ENCODE measurements at places on chromosomes 12 and 14.

GRCh38 chr14:71339650-71340415 is 432.6 kb downstream of the PCNX1 start:
- no peak for DNase-seq

GRCh38 chr12:38411426-38411825 is 94.9 kb downstream of the ALG10B start:
- no peak for DNase-seq

DNA sequence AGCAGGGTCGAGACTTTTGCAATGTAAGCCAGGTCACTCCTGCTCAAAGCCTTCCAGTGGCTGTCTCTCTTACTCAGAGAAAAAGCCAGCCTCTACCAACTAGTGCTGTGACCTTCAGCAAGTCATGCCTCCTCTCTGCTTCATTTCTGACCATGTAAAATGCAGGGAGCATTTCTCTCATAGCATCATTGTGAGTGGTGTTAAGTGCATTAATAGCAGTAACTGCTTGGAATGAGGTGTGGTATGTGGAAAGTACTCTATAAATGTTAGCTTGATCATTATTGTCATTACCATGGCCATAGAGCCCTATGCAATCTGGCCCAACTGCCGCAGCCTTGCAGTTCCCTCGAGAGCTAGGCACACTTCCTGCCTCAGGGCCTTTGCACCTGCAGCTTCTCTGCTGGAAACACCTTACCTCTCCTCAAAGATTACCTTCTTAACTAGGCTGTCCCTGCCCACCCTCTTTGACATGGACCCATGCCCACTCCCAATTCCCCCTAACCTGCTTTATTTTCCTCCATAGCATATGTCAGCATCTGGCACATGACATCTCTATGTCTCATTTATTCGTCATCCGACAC is 10.9 kb downstream of the PLEKHD1 start:
- DNase-seq = no peak

DNA sequence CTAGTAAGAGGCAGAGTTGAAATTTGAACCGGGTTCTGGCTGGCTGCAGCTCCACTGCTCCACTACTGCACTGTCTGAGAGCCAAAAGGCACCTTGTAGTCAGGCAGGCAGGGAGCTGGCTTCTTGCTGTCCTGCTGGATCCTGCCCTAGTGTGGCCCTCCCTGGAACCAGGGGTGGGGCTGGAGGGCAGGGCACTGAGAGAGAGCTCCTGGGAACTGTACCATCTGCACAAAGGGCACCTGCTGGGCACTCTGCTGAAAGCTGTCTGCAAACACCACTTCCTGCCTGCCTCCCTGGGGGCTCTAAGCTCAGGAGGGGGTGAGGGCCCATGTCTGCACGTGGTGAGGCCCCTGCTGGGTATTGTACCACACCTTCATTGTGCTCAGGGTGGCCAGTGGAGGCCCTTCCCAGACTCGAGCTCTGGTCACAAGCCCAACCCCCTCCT is 19.0 kb upstream of the TCL1B start:
- no peak for DNase-seq

GRCh38 chr14:62126879-62127478 is 364.8 kb downstream of the SNAPC1 start:
- DNase-seq = no peak

DNA sequence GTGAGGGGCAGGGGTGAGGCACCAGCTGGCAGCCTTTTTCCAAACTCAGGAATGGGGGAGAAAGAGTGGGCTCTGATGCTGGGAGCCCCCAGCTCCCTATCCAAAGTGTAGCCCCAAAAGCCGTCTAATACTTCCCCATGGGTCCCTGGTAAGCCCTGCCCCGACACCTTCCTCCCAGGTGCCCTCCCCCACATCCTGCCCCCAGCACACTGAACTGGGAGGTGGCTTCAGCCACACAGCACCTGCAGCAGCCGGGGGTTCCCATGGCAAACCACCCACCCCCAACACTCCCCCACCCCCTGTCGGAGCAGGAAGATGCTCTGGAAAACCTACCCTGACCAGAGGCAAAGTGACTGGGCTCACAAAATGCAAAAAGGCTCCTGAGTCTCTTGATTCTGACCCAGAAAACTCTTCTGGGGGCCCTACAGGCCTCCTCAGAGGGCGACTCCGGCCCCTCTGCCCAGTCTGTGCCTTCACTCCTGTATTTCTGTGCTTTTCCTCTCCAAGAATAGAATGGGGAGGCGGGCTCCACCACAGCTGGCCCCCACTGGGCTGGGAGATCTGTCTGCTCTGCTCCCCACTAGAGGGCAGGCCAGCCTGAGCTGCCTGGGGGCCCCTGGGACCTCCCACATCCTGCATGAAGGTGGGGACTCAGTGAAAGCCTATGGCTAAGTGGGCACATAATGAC is 81.6 kb downstream of the ITPK1 start:
- DNase-seq = no peak
